AML-193 (cell line): ENCODE measurements at places on chromosomes 7 and 10.
A peak's percentile ranks its signal among the peaks of the same experiment; 100 is the strongest.

GRCh38 chr7:151389768-151390597 lies 19.9 kb downstream of the WDR86 start:
- no peak for DNase-seq

DNA sequence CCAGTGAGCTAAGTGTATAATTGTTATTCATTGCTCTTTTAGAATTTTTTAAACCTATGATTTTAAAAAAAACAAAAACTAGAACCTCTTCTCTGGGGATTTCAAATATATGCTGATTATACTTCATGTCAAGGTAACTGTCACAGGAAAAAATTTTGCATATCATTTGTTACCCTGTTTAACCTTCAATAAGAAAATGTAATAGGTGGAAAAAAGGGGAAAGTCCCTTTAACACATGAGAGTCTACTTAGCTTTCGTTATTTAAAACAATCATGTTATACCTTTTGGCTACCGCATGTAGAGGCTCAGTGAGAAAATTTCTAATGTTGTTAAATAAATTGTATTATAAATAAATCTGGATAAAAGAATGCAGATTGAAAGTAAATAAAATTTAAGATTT lies 190.1 kb upstream of the AKR1E2 start:
- DNase-seq: no peak

GRCh38 chr10:54708021-54708420 lies 93.0 kb downstream of the PCDH15 start:
- no peak for DNase-seq

- no peak for DNase-seq
Measured at GRCh38 chr7:45190406-45191165, 33.0 kb downstream of the RAMP3 start.

- DNase-seq: no peak
Measured at GRCh38 chr7:121083790-121084251, 95.3 kb downstream of the CPED1 start.

GRCh38 chr10:83934062-83934461 lies 205.2 kb upstream of the GHITM start:
- no peak for DNase-seq

DNA sequence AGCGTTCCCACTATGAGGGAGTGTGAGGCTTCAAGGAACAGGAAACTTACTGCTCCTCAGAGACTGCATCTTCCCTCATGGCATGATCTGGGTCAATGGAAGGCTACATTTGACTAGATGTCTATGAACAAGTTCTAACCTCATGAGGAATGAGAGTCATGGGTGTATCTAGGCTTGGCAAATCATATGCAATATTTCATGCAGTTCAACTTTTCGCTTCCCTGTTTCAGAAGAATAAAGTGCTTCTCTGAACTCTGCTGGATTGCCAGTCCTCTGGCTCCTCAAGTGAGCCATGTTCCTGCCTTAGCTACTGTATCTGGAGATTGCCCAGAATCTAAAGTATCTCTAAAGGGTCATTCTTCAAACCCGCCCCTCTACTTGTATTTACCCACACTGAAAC lies 54.3 kb upstream of the SEMA3A start:
- DNase-seq: peak; percentile 5

DNA sequence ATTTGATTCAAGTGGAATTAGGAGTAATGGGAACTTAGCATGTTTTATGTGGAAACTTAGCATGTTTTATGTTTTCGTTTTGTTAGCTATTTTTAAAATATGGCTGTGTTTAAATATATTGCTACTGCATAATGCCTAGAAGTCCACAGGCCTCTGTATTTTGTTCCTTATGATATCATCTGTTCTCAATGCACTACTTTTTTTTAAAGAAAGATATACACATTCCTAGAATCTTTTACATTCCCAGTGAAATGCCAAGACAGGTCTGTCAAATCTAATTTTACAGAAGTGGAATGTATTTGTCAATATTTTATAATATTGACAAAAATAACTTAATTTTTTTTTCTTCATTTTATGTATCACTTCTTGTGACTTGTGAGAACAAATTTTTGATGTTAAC lies 51.6 kb downstream of the ST7 start:
- no peak for DNase-seq

GRCh38 chr7:134602881-134603451 lies 43.7 kb upstream of the BPGM start:
- DNase-seq: no peak

DNA sequence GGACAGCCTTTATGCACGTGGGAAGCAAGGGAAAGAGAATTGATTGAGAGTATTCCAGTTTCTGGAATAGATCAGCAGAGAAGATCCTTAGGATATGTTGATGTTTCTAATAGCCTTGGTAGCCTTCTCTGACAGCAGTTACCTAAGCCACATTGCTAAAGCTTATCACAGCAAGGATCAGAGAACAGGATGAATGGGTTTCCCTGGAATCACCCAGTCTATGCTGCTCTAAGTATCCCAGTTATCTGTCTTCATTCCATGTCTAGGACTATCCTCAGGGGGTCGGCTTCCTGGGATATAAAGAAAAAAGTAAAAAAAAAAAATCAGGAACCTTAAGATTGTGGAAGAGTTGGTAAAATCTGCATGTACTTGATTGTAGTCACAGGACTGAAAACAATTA lies 352.0 kb upstream of the AKR1E2 start:
- no peak for DNase-seq
